B cell (primary cell): ENCODE measurements at places on chromosomes 3 and 15. TPM values are rescaled to one million over a fixed set of nuclear protein-coding genes. Genes with fewer than 3 reads are reported as not detected.

- peak; percentile 43 for DNase-seq
Observed at GRCh38 chr15:74958908-74959585, 2.5 kb upstream of the RPP25 start.

The GOLGA8H gene
- 0.19 TPM in 1 of 2 replicates, not detected in the other for total RNA-seq

The SKOR1 gene
- 0.32 and 0.67 TPM in 2 replicates for total RNA-seq

DNA sequence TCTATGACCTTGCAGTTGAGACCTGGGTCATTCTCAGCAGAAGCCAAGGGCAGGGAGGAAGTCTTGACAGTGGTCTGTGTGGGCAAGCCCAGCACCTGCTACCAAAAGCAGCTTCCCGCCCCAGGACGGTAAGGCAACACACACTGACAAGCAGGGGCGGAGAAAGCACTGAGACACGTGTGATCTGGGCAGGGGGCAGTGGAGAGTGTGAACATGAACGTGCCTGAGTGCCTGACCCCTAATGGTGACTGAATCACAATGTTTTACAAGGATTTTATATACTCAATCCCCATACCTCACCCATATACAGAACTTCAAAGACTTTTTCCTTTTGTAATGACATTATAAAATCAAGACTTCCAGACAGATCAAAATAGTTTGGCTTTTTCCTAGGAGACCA is 35.2 kb downstream of the ANP32A start:
- no peak for DNase-seq

- no peak for DNase-seq
Observed at GRCh38 chr3:198107840-198108734, 148.1 kb downstream of the LMLN start.

DNA sequence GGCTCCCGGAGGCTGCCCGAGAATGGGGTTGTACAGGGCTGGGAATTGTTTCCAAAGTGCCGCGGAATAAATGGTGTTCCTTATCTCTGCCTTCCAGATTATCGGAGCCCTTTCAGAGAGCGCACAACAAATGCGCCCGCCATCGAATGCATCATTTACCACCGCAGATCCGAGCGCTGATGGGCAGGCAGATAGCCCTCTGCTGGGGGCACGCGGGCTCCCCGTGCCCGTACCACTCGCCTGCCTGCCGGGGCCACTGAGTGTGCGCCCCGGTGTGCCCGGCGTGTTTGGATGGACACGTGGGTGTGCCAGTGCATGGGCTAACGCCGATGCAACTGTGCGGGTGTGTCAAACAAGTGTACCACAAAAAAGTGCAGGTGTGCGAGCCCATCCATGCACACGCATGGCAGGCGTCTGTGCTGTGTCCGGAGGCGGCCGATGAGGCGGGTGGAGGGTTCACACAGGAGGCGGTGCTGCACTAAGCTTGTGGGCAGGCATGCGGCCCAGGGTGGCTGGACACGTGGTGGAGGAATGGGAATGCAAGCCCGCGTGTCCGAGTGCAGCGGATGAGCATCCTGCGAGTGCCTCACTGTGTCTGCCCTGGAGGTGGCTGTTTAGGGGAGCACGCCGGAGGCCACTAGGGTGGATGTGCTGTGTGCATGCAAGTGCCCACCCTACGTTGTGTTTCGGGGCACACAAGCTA is 3.8 kb upstream of the GATA2 start:
- no peak for DNase-seq

- DNase-seq = no peak
Observed at GRCh38 chr15:74225928-74226327, 10.2 kb upstream of the CCDC33 start.

The GHSR gene
- total RNA-seq = not detected in 2 replicates

GRCh38 chr3:159861369-159861987 is 127.2 kb upstream of the IL12A start:
- no peak for DNase-seq

DNA sequence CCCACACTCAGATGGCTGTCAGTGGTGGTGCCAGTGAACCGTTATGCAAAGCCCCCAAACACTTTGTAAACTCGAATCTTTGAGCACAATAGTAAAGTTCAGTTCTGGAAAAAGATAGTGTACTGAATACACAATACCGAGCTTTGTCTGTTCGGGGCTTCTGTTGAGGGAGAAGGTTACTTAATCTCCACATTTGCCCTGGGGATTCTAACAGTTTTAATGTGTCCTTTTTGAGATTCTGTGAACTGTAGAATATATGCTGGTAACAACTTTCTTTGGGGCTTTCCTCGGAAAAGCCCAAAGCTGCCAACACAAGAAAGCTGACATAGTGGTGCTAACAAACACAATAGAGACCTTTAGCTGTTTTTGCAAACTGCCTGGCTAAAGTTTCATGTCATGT is 686.5 kb downstream of the ROBO1 start:
- DNase-seq = no peak

DNA sequence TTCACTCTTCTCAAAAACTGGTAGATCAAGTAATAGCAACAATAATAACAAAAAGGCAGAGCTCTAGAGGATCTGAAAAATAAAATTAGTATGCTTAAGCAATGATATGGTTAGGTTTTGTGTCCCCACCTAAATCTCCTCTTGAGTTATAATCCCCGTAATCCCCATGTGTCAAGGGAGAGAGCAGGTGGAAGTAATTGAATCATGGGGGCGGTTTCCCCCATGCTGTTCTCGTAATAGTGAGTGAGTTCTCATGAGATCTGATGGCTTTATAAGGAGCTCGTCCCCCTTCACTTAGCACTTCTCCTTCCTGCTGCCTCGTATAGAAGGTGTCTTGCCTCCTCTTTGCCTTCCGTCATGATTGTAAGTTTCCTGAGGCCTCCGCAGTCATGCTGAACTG is 60.2 kb upstream of the ABHD2 start:
- no peak for DNase-seq

DNA sequence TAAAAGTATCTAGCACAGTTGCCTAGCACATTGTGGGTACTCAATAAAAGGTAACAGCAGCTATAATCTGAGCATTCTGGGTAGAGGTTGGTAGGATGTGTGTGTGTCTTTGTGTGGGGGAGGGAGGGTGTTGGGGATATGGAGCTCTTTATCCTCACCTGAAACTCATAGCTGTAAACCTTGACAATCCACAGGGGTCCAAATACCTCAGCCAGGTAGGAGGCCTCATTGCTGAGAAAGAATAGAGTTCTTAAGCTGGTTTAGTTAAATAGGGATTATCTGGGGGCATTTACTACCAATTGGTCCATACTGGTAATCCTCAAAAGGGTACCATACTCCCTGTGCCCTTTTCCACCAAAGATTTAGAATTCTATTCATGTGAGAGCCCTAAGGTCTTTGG is 3.9 kb downstream of the SERF2 start:
- DNase-seq = no peak

The FGF7 gene
- total RNA-seq = 0.10 and 0.12 TPM in 2 replicates

DNA sequence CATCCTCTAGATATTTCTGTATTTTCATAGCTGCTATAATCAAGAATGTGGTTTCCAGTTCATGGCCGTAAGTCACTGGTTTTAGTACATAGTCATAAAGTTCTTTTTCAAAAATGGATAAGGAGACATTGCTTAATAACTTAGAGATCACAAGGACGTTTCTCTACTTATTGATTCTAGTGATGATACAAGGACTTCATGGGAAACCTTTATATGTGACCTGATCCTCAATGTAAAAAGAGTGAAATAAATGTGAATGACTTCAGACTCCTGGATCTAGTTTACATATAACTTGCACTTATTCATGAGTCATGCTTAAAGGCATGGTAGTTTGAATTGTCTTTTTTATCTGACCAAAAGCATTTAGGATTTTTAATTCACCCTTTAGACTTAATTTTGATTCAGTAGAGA is 35.2 kb downstream of the TSC22D2 start:
- no peak for DNase-seq
